Activated T-helper 1 cell treated with anti-CD3 and anti-CD28 coated beads, Interleukin-2, amount 50 U/mL, for 16 hours (primary cell): ENCODE measurements at places on chromosomes 1 and 21.

DNA sequence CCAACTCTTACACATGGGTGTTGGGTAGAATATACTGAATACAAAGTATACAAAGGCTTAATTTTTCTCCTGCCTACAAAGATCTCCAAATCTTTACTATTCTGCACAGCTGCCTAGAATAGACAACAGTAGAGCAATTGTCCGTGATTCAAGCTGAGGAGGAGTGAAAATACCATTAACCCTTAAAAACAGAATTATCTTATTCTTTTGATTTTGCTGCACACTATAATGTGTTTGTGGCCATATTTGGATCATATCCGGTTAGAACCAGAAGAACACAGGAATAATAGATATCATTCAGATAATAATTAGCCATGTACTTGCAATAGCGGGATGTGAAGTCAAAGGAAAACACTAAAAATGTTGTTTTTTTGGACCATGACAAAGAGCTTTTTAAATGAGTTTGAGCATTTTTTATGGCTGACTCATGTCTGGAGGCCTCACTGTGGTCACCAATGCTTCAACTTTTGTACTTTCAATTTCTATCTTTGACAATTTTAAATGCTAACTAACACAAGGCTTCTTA lies 197.6 kb upstream of the FOXD3 start:
- no peak for DNase-seq

DNA sequence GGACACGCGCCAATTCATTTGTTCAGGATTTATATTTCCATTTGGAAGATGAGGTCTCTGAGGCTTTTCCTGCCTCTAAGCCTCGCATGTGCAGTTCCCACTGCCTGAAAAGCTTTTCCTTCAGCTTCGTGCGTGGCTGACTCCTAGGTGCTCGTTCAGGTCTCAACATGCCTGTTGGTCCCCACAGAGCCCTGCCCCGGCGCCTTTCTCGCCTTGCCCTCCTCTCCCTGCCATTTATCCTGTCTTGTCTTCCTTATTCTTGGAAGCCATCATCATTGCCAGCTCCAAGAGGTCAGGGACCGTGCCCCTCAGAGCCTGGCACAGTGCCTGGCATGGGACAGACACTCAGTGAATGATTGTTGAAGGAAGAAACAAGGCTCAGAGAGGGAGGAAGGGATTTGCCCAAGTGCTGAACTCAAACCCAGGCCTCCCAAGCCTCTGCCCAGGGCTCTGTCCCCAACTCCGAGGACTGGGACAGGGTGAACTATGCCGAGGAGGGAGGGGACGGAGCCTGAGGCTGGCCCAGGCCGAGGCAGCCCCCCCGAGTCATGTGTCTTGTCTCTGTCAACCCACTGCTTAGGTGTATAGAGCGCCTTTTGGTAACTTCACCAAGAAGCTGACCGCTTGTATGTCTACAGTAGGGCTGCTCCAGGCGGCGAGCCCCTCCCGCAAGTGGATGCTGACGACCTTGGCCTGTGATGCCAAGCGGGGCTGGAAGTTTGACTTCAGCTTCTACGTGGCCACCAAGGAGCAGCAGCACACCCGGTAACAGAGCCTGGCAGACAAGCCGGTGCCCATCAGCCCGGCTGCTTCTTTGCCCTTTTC lies 47.3 kb downstream of the DISP3 start:
- DNase-seq: no peak

GRCh38 chr1:94716965-94717364 lies 103.2 kb upstream of the SLC44A3 start:
- no peak for DNase-seq

- DNase-seq: no peak
Observed at GRCh38 chr1:167429612-167430011, 88.7 kb downstream of the CD247 start.

DNA sequence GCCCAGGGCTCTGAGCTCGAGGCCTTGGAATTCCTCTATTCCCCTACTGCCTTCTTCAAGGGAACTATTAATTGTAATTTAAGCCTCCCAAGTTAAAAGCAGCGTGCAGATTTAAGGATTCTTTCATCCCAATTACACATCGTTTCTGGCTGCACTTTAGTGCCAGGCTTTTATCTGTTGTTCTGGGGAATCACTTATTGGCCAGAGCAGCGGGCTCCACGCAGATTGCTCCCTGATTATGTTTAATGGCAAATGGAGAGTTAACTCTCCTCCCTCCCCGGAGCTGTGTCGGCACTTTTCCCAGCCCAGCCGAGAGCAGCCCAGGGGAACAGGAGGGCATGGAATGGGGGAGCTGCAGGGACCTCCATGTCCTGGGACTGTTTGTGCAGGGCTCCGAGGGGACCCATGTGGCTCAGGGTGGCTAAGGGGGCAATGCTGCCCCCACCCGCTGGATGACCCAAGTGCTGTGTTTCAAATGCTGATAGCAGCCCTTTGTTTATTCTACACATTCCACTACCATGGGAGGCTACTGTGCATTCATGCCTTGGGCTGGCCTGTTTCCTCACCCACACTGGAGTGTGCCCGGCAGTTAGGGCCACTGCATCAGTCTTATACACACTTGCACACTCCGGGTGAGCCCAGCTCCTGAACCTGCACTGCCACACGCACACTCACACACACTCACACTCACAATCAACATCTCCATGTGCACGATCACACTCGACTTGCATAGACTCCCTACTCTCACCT lies 93.3 kb upstream of the POU3F1 start:
- DNase-seq: no peak

- no peak for DNase-seq
Observed at GRCh38 chr1:204853436-204853835, 17.2 kb upstream of the NFASC start.

DNA sequence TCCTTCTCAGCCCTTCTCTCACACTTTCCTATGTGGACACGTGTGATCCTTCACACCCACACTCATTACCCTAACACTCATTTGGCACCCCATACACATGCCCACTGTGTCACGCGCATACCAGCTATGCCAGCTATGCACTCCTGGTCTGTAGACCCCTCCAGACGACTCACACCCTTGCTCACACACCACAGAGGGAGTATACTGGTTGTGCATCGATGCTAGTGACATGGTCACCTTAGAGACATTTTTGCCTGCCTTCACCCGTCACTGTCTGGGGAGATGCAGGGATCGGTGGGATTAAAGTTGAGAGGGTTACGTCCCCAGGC lies 8.3 kb upstream of the PPM1J start:
- no peak for DNase-seq

GRCh38 chr1:44802306-44803061 lies 2.3 kb downstream of the PLK3 start:
- DNase-seq: no peak

- DNase-seq: no peak
Observed at GRCh38 chr1:219858980-219859379, 69.4 kb downstream of the SLC30A10 start.

DNA sequence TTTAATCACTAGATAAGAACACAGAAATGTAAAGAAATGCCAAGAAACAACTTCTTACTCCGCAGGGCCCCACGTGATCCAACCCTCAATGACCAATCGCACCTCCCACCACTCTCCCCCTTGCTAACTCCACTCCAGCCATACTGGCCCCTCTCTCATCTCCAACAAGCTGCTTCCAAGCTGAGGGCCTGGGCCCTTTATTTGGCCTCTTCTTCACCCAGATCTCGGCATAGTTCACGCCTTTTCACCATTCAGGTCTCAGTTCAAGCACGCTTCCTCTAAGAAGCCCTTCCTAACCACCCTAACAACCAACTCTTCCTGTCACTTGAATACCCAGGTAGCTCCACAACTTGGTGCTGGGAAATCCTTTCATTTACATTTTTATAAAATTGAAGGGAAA lies 110.7 kb downstream of the TGFBR3 start:
- DNase-seq: no peak

- no peak for DNase-seq
Observed at GRCh38 chr1:62946511-62946910, 162.6 kb downstream of the ATG4C start.

DNA sequence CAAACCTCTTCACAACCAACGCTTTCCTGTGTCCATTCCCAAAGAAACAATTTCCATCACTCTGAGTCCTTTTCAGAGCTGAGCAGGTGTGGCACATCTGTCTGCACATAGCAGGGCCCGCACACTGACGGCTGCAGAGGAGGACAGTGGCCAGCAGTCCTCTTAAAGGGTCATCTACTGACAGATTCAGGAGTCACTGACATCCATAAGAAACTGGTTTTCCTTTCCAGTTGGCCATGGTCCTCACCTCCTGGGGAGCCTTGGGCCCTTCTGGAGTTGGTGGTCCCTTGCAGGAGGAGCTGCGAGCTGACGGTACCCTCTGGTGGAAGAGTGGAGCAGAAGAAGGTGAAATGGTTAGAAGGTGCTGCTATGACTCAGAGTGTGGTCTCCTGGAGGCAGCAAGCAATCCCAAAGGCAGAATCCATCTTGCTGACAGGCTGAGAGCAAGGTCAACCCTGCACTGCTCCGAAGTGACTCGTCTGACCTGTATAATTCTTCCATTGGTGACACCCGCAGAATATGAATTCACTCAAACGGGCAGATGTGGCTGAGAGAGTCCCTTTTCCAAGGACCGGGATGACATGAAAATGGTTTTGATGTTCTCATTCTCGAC lies 278.5 kb upstream of the C1orf174 start:
- no peak for DNase-seq

DNA sequence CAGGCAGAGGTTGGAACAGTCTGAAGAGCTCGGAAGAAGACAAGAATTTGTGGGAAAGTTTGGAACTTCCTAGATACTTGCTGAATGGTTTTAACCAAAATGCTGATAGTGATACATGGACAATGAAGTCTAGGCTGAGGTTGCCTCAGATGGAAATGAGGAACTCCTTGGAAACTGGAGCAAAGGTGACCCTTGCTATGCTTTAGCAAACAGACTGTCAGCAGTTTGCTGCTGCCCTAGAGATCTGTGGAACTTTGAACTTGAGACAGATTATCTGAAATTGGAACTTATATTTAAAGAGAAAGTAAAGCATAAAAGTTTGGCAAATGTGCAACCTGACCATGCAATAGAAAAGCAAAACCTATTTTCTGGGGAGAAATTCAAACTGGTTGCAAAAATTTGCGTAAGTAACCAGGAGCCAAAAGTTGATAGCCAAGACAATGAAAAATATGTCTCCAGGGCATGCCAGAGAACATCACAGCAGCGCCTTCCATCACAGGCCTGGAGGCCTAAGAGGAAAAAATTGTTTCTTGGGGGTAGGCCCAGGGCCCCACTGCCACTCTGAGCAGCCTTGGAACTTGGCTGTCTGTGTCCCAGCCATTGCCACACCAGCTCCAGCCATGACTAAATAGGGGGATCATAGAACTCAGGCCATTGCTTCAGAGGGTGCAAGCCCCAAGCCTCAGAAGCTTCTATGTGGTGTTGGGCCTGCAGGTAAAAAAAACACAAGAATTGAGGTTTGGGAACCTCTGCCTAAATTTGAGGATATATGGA lies 675.3 kb downstream of the LTN1 start:
- DNase-seq: no peak

DNA sequence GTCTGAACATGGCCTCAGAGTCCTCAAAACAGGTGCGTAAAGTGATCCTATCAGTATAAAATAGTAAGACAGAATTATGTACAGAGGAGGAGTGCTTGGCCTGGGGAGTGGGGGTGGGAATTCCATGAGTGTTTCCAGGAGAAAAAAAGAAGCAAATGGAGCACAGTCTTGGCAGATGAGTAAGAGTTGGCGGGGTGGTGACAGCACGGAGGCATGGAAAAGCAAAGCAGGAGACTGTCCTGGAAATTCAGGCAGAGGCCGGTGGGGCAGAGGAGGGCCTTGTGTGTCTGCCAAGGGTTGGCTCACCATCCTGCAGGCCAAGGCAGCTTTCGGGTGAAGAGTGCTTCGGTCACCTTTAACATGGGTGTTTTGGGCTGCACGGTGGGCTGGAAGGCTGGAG lies 63.4 kb downstream of the OPTC start:
- no peak for DNase-seq

GRCh38 chr1:232667094-232667777 lies 37.3 kb upstream of the SIPA1L2 start:
- no peak for DNase-seq

GRCh38 chr1:18261891-18262290 lies 154.3 kb downstream of the IGSF21 start:
- DNase-seq: no peak
